ENCODE measurements at places on chromosomes 5 and 9.

GRCh38 chr5:137891849-137892248 is 2.6 kb downstream of the PKD2L2 start:
- DNase-seq: no peak

- no peak for DNase-seq
These were observed 152.7 kb downstream of the FSTL4 start for GRCh38 chr5:133459474-133460160.

- DNase-seq: no peak
These were observed 9.2 kb upstream of the FYB1 start for GRCh38 chr5:39228596-39228995.

- DNase-seq: no peak
These were observed 3.4 kb downstream of the C1QTNF3 start for GRCh38 chr5:34039398-34040157.

- no peak for DNase-seq
These were observed 50.0 kb upstream of the FAM120AOS start for GRCh38 chr9:93503381-93503780.

DNA sequence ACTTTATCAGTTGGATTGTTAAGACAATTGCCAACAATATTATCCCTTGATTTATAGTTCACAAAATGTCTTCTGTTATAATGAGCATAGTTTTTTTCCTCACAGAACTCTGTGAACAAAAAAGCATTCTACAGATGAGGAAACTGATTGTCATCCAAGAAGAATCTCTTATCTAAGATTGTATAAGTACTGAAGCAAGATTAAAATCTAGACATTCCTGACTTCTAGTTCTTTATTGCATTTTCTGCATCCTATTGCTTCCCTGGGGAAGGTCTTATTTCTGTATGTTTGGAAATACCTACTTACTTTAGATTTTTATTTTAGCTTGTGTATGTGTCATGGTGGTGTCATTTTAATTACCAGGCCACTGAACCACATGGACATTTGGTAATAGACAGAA is 884.9 kb upstream of the WWC1 start:
- DNase-seq: no peak

GRCh38 chr5:176870110-176870591 is 29.0 kb downstream of the HK3 start:
- peak; percentile 17 for DNase-seq

DNA sequence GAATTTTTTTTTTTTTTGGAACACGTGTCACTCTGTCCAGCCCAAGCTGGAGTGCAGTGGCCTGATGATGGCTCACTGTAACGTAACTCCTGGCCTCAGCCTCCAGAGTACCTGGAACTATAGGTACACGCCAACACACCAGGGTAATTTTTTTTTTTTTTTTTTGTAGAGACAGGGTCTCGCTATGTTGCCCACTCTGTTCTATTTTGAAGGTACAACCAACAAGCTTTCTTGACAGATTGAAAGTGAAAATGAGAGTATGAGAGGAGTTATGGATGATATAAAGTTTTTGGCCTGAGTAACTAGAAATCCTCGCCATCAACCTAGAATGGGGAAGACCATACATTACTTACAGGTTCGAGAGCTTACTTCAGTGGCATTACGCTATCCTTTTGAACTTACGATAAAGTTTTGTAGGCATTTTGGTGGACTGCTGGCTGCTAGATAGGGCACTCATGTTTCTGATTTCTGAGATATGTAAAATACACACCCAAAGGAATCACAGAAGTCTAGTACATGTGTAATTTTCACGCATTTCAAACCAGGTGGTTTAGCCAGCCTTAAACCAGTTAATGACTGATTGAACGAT is 806 bp upstream of the CDC42SE2 start:
- DNase-seq: peak; percentile 12

DNA sequence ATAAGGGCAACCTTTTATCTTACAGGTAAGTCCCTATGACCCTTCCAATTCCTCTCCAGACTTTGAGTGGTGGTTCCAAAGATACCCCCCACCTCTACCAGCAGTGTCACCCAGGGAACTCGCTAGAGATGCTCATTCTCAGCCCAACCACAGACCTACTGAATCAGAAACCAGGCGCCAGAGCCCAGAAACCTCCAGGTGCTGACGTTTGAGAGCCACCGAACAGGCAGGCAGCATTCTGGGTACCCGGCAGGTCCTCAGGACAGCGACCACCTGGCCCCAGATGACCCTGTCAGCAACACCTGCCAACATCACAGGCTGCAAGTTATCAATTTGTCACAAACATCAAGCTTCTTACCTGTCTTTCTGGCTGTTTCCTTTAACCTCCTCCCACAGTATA is 19.5 kb downstream of the RAPGEF1 start:
- DNase-seq: no peak

GRCh38 chr5:32410630-32411029 is 33.9 kb downstream of the ZFR start:
- DNase-seq: no peak

DNA sequence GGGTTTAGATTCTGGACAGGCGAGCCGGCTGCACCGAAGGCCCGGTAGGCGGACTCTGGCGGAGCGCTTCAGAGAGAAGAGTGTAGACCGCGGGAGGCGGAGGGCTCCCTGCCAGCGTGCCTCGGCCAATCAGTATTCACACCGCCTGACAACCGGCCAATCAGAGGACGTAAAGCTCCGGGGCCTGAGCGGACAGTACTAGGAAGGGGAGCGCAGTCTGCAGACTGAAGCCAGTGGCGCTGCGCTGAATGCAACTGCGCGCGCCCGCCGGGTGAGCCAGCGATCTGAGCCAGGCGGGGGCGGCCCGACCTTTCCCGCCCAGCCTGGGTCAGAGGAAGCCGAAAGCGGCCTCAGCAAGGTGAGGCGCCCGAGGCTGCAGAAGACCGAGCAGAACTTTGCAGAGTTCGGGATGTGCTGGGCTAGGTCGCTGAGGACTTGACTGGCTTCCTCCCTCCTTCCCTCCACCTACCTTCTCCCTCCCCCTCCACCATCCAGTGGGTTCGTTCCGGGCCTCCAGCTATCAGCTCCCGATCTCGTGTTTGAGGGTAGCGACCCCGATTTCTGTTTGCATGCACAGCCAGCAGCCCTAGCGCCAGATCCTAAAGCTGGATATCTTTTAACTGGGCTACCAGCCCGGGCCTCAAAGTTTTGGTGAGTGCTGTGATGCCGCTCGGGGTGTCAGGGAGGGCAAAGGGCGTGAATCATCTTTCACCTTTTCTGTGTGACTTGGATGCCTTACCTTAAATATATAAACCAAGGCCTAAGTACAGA is at the start of gene DMRT2:
DMRT2 (plus strand) TSS at position 233 of the 771 bp plus-strand sequence. CDS start 1,257 bp downstream, outside the sequence.
- no peak for DNase-seq

DNA sequence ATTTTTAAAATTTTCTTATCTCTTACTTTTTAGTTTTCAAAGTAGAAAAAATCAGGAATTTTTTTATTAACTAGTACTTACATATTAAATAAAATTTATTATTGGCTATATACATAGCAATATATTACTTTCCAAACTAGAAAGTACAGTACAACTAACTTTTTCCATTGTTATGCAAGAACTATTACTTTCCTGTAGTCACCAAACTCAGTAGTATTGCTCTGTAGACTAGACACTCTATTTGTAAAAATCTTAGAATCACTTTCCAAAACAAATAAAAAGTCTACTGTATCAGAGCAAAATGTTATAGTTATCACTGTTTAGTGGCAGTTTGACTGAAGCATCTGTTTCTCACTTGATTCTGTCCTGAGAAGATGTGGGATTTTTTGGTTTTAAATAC is 55.3 kb upstream of the MACIR start:
- no peak for DNase-seq

- DNase-seq: peak; percentile 13
These were observed 26.2 kb upstream of the WDR41 start for GRCh38 chr5:77518304-77518703.

- DNase-seq: no peak
These were observed 139.4 kb downstream of the GAPVD1 start for GRCh38 chr9:125400725-125401716.

- DNase-seq: no peak
These were observed 117.3 kb upstream of the PPP2R2B start for GRCh38 chr5:146995878-146996277.

GRCh38 chr5:66171349-66172344 is 27.5 kb downstream of the SREK1 start:
- DNase-seq: peak; percentile 17

- DNase-seq: no peak
These were observed 1.9 kb upstream of the RFK start for GRCh38 chr9:76396144-76396543.

- DNase-seq: no peak
These were observed 639.4 kb downstream of the SEMA5A start for GRCh38 chr5:8906303-8906967.

DNA sequence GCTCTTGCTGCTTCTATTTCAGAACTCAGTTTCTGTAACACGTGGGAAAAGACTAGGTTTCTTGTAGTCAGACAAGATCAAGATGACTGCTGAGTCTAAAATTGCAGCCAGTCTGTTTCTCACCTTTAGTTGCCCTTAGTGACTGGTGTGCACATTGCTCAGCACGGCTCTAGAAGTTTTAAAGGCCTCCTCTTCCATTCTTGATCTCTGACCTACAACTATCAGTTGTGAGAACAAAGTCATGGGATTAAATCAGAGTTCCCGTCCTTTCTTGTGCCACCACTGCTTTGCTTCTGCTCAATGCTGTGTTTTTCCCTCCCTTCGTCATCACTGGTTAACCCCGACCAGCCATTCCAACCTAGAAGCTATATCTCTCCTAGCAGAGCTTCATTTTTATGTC is 52.8 kb downstream of the GDA start:
- no peak for DNase-seq

DNA sequence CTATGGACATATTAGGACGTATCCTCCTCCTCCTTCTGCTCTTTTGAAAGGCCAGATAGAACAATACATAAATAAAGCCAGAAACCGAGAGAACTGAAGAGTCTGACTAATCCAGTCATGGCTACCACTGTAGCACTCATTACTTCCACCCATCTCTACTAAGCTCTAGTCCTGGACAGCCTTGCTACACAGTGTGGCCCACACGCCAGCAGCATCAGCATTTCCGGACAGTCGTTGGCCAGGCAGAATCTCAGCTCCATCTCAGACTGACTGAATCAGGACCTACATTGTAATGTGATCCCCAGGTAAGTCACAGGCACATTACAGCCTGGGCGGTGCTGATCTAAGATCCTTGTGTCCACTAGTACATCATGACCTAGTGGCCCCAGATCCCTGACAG is 182.9 kb downstream of the DRD1 start:
- no peak for DNase-seq

- peak; percentile 82 for DNase-seq
These were observed 47.6 kb downstream of the THBS4 start for GRCh38 chr5:80082731-80083100.

- DNase-seq: peak; percentile 63
These were observed 8.3 kb upstream of the TBC1D2 start for GRCh38 chr9:98263482-98264357.

DNA sequence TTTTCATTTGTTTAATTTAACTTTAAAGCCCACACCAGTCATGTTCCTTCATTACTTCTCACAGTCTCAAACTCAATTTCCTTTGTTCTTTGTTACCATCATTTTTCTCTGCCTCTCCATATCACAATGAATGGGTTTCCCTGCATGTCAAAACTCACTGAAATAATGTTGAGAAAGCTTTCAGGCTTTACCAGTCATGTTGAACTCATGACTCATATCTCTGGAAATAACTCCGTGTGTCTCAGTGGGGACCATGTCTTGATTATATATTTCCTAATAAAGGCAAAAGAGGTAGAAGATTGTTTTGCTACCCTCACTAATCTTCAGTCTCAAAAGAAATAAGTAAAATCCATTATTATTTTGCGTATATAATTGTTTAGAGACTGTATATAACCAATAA is 231.2 kb downstream of the CHSY3 start:
- DNase-seq: no peak

DNA sequence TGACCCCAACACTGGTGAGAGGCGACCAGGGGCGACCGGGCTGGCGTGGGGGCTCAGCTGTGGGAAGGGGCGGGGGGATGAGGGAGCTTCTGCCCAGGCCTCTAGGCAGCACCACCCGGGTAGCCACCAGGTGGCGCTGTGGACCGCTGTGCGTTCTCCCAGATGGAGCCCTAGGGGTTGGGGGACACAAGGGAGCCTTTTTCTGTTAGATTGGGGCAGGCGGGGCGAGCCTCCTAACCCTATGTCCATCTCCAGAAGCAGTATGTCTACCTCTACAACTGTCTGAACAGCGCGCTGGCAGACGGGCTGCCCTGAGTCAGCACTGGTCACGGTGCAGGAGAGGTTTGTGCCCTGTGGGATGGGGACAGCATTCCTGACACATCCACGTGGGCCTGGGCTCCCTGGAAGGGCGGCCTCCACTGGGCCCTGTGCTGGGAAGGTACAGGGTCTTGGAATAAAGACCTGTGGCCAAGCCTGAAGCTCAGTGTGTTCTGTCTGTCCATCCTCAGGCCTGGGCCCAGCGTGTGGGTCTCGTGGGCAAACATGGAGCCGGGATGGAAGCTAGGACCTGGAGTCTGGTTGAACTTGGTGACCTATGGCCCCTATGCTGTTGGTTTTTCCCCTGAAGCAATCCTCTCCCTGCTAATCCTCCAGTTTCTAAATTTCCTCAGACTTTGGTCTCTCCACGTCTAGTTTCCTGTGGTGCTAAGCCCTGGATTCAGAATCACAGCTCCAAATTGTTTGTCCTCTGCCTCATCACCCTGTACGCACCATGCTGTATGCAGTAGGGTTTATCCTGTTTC is 23.1 kb upstream of the SPTLC1 start:
- DNase-seq: peak; percentile 32

DNA sequence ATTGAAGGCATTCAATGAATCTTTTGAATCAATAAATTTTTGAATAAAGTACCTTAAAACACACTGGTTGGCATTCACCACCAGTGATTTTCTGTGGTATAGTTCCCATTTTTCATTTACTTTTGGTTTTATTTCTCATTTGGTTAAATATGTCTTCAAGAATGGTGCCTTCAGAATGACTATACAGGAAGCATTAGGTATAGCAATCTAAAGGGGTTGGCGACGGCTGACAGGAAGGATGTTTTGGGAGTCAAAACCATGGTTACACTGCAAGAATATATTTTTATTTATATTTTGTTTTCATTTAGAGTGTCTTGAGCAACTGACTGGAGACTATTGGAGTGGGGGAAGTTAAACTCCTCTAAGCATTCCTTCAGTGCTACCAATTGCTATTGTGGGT is 235.7 kb downstream of the HTR1A start:
- no peak for DNase-seq

DNA sequence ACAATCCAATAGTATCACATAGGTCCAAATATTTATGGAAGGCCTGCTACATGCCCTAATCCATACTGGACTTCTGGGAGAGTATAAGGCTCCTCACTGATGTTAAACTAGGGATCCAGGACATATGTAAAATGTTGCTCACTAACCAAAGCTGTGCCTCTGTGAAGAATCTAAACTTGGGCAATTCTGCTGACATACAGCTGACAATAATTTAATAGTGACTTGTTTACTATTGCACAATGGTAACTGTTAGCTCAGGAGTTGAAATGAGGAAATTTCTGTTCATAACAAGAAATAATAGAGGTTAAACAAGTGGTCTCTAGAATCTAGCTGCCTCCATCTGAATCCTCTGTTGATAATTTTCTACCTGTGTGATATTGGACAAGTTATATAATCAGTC is 14.9 kb upstream of the CTXN3 start:
- no peak for DNase-seq

Measured in NCI-H146 (cell line).